ENCODE measurements at places on chromosomes 2 and 18.

- no peak for DNase-seq
Measured at GRCh38 chr2:106097038-106098000, 96.8 kb downstream of the UXS1 start.

- no peak for DNase-seq
Measured at GRCh38 chr18:62784966-62785413, 69.6 kb downstream of the PHLPP1 start.

DNA sequence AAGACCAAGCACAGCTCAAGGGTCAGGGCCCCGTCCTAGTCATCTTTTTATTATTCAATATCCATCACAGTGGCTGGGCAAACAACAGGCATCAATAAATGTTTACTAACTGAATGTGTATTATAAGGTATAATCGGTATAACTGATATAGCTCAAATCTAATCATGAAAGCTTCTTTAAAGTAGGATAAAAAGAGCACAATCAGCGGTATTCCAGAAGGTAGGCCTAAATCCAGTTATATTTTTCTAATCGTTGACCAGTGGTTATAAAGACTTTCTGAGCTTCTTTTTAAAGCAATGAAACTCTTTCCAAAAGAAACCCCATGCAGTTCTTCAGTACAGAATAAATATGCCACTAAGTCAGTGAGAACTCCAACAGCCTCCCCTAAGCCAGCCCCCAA, 92.1 kb downstream of the SMAD2 start:
- no peak for DNase-seq

- DNase-seq, result no peak
Measured at GRCh38 chr2:7593360-7593759, 676.1 kb downstream of the RNF144A start.

DNA sequence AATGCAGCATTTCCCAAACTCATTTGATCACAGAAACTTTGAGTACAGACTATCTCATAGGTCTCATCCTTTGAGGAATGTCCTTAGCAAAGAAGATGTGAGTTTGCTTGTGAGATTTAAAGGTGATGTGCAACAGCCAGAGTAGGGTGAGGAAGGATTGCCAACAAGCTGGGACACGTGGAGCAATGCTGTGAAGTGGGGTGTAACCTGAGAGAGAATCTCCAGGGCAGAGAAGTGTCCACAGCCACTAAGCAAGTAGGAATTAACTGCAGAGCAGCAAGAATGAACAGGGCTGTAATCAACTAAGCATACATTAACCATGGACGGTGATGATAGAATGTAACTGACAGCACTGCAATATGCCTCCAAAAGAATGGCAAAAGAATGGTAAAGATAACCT, 469.9 kb upstream of the NRP2 start:
- DNase-seq, result no peak

DNA sequence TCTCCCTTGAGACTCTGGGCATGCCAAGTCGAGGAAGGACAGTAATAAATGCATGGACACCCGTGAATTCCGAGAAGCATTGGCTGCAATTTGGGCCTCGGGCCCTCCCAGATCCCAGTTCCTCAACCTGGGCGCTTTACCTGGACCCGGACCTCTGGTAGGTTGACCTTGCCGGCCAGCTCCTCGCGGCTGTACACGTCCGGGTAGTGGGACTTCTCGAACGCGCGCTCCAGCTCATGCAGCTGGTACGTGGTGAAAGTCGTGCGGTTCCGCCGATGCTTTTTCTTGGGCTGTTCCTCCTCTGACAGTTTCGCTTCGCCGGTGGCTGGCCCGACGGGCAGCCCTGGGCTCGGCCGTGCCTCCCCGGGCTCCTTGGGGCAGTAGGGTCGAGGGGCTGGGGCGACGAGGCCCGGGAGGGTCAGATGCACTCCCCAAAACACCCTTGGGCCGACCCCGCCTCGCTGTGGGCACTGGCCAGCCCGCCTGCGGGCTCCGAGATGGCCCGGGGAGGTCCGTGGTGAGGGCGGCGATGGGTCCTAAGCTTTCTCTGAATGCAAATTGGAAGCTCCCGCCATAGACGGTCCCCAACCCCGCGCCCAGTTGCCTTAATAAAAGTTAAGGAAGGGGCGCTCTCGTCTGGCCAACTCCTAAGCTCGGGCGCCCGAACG, 899 bp downstream of the RAX start:
- DNase-seq, result no peak

GRCh38 chr2:64594226-64594989, 59.3 kb downstream of the SERTAD2 start:
- no peak for DNase-seq

GRCh38 chr2:43149482-43150107, 76.8 kb downstream of the ZFP36L2 start:
- DNase-seq, result no peak

GRCh38 chr2:108169982-108170625, 69.7 kb upstream of the SULT1C3 start:
- no peak for DNase-seq

GRCh38 chr18:3873698-3874097, 423.7 kb downstream of the TGIF1 start:
- DNase-seq, result no peak

- no peak for DNase-seq
Measured at GRCh38 chr2:237441605-237442274, 27.8 kb upstream of the COL6A3 start.

GRCh38 chr2:40279001-40279400, 172.9 kb downstream of the SLC8A1 start:
- no peak for DNase-seq

GRCh38 chr2:223034221-223034975, 17.6 kb upstream of the KCNE4 start:
- DNase-seq, result no peak

DNA sequence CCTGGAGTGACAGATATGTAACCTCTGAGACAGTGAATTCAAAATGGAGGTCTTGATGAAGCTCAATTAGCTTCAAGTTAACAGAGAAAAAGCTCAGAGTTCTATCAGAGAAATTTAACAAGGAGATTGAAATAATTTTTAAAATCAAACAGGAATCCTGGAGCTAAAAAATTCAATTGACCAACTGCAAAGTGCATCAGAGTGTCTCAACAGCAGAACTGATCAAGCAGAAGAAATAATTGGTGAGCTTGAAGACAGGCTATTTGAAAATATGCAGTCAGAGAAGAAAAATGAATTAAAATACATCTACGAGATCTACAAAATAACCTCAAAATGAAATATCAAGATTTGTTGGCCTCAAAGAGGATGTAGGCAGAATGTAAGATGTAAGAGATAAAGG, 30.4 kb upstream of the BMP10 start:
- DNase-seq, result no peak

- DNase-seq, result no peak
Measured at GRCh38 chr2:2739231-2739795, 408.2 kb upstream of the MYT1L start.

DNA sequence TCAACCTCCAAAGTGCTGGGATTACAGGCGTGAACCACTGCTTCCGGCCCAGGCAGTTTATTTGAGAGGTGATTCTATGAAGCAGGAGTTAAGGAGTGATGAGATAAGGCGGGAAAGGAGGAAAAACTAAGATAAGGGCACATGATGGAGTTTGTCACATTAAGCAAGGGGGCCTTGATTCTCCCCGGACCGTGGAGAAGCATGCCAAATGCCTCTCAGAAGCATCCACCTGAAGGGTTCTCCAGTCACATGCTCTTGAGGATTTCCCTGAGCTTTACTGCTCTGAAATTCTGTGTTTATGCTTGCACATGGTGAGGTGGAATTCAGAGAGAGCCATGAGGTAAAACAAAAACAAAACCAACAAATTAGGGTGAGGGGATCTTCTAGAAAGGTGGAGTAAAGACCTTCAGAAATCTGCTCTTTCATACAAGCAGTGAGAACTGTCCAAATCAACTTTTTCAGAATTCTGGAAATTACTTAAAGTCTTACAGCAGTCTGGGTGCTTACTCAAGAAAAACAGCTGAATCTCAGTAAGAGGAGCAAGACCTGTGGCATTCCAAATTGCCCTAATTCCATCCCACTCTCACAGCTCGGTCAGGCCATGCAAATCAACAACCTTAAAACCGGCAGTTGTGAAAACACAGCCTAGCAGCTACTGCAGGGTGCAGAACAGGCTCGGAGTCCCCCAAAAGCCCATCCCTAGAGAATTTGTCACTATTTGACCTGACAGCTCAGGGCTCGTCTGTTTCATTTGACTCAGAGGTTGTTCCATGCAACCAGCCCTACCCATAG, 69.1 kb upstream of the CTLA4 start:
- no peak for DNase-seq

GRCh38 chr2:26754972-26755670, 9.0 kb upstream of the SLC35F6 start:
- peak; percentile 75 for DNase-seq

GRCh38 chr2:25814681-25815080, 63.6 kb downstream of the ASXL2 start:
- DNase-seq, result no peak

- no peak for DNase-seq
Measured at GRCh38 chr2:60098996-60099395, 454.5 kb downstream of the BCL11A start.

DNA sequence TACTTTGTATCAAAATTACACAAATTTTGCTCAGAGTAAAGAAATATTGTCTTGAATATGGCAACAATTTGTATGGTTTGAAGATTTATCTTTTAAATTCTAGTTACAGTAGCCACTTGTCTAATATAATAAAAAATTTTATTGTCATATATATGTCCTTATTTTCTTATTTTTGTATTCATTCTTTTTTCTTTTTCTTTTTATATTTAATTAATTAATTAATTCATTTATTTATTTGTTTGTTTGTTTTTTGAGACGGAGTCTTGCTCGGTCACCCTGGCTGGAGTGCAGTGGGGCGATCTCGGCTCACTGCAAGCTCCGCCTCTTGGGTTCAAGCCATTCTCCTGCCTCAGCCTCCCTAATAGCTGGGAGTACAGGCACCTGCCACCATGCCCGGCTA, 3.7 kb upstream of the CDH19 start:
- no peak for DNase-seq

- DNase-seq, result peak; percentile 76
Measured at GRCh38 chr2:195368249-195369217, 288.5 kb upstream of the SLC39A10 start.

- DNase-seq, result no peak
Measured at GRCh38 chr2:191839918-191840804, 6.7 kb downstream of the CAVIN2 start.

GRCh38 chr2:100012561-100012960, 129.8 kb downstream of the AFF3 start:
- DNase-seq, result no peak

- no peak for DNase-seq
Measured at GRCh38 chr2:36374585-36374984, 19.0 kb downstream of the CRIM1 start.

- DNase-seq, result no peak
Measured at GRCh38 chr18:60452421-60452820, 79.8 kb upstream of the MC4R start.

- DNase-seq, result no peak
Measured at GRCh38 chr2:184729581-184729980, 131.3 kb downstream of the ZNF804A start.

GRCh38 chr2:172944022-172944793, 131.4 kb upstream of the MAP3K20 start:
- no peak for DNase-seq

GRCh38 chr18:33835419-33835818, 257.4 kb downstream of the ASXL3 start:
- DNase-seq, result no peak

- DNase-seq, result no peak
Measured at GRCh38 chr2:54063967-54064535, 51.4 kb upstream of the ACYP2 start.

GRCh38 chr2:20561637-20562454, 89.1 kb downstream of the HS1BP3 start:
- DNase-seq, result no peak

DNA sequence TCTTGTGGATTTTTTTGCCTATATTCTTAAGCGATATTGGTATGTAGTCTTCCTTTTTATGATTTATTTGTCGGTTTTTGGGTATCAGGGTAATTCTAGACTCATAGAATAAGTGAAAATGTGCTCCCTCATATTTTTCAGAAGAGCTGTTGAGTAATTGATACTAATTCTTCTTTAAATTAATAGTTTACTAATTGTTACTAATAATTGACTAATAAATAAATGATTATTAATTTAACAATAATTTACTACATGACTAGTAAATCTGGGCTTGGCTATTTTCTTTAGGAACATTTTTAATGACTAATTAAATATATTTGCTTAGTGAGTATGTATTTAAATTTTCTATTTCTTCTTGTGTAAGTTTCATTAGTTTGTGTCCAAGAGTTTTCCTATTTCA, 325.0 kb downstream of the ADCYAP1 start:
- no peak for DNase-seq

- no peak for DNase-seq
Measured at GRCh38 chr2:161335626-161336025, 27.4 kb downstream of the PSMD14 start.

- DNase-seq, result no peak
Measured at GRCh38 chr2:71067567-71068217, 756 bp upstream of the NAGK start.

- no peak for DNase-seq
Measured at GRCh38 chr18:40904295-40904694, 1050.7 kb upstream of the PIK3C3 start.

DNA sequence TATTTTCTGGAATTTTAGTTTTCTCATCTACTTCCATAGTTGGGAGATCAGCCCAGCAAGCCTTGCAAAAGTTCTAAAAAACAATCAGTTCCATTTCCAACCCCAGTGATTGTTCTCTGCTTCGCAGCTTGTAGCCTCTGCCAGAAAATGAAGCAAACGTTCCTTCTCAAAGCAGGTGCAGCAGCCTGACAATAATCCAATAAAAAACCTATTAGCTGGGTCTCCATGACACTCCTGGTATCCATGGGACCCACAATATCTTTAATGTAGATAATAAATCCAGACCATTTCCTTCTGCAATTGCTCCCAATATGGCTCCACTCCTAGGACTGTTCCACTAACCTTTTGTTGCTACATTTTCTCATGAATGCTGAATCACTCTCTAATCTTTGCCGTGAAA, 140.8 kb upstream of the SETBP1 start:
- DNase-seq, result no peak

DNA sequence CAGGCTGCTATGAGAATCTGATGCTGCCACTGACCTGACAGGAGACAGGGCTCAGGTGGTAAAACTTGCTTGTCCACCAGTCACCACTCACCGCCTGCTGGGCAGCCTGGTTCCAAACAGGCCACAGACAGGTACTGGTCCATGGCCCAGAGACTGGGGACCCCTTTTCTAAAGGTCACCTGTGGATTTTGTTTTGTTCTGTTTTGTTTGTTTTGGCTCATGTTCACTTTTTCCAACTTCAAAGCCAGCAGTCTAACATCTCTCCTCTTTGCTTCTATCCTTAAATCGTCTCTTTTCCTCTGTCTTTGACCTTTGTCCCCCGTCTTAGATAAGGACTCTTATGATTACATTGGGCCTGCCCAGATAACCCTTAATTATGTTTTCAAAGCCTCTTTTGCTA, 3.3 kb upstream of the CERKL start:
- DNase-seq, result no peak

DNA sequence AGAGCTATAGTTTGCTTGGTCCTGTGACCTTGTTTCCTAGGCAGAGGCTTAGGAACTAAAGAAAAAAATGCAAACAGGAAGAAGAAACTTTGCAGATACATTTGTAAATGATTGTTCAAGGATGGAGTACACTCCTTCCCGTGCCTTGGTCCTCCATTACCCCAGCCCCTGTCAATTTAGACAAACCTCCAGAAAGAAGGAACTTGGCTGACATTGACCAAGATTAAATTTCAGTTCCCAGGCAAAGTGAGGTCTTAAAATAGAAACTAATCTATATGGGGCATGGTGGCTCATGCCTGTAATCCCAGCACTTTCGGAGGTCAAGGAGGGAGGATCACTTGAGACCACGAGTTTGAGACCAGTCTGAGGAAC, 179.9 kb upstream of the FN1 start:
- no peak for DNase-seq

GRCh38 chr2:231597014-231597611, 4.4 kb downstream of the TEX44 start:
- DNase-seq, result no peak

GRCh38 chr18:67379981-67380380, 136.5 kb downstream of the DSEL start:
- DNase-seq, result no peak

Data from CMK (cell line).